ENCODE measurements at places on chromosomes 1 and 21. TPM values are rescaled to one million over a fixed set of nuclear protein-coding genes. Genes with fewer than 3 reads are reported as not detected.

GRCh38 chr1:70779571-70779970 lies 268.0 kb downstream of the PTGER3 start:
- no peak for DNase-seq

The NBPF6 gene
- polyA plus RNA-seq, result not detected

DNA sequence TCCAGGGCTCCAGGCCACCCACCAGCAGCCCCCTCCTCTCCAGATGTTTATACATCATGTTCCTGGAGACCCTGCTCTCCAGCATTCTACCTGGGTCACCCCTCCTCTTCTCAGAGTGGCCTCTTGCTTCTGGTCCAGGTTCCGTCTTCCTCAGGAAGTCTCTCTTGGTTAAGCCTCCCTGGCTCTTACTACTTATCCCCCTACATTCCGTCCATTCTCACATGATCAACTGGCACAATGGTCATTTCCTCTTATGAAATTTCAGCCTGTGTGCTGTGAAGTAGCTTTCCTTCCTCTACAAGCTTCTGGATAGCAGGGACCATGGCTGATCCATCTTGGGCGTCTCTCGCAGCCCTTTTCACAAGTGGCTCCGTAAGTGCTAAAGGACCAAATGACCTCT lies 33.9 kb upstream of the ATP2B4 start:
- DNase-seq, result no peak

DNA sequence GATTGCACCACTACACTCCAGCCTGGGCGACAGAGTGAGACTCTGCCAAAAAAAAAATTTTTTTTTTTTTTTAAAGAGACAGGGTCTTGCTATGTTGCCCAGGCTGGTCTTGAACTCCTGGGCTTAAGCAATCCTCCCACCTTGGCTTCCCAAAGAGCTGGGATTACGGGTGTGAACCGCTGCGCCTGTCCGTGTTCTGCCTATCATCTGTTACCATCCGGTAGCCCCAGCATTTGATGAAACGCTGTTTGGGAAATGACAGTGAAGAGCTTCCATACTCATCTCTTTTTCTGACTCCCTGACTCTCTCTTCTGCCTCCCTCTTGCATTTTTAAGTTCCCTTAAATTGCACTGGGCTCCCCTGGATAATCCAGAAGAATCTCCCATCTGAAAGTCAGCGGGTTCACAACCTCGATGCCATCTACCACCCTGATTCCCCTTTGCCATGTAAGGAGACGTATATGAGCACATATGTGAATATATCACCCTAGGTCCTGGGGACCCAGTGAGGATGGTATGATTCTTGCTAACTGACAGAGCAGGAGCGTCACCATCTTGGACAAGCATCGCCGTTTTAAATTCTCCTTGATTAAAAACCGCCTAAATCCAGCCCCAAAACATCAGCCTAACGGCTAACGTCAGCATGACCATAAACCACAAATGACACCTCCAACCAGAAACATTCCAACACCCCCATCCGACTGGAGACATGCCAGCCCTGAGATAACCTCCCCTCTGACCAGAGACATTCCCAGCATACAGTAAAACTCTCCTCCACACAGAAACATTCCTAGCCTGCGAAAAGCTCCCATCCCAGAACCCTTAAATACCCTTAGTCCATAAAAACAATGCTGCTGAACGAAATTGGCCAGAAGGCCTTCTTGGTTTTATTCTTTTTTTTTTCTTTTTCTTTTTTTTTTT lies 12.4 kb downstream of the TNFRSF8 start:
- DNase-seq, result peak; percentile 36

The DCST2 gene
- polyA plus RNA-seq, result 0.17 TPM

DNA sequence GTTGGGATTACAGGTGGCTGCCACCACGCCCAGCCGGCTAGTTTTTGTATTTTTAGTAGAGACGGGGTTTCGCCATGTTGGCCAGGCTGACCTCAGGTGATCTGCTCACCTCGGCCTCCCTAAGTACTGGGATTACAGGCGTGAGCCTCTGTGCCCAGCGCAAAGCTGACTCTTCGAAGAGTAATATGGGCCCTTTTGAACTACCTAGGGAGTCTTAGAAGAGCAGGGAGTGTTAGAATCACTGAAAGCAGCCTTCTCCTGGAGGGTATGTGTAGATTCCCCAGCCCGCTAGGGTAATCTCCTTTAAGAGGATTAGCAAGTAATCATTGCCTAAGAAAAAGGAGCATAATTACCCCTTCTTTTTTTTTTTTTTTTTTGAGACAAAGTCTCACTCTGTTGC lies 6.5 kb upstream of the MAST2 start:
- no peak for DNase-seq

The DDR2 gene
- polyA plus RNA-seq, result 5.0 TPM

- DNase-seq, result peak; percentile 68
Observed at GRCh38 chr1:182595641-182596240, 6.7 kb upstream of the RNASEL start.

GRCh38 chr1:29500651-29501050 lies 264.3 kb downstream of the PTPRU start:
- DNase-seq, result no peak

The OR2L8 gene
- polyA plus RNA-seq, result not detected

- DNase-seq, result no peak
Observed at GRCh38 chr1:101185421-101185820, 51.4 kb upstream of the S1PR1 start.

The RBM11 gene
- polyA plus RNA-seq, result 0.23 TPM

- no peak for DNase-seq
Observed at GRCh38 chr1:61449410-61449809, 275.5 kb downstream of the TM2D1 start.

GRCh38 chr1:9400425-9401079 lies 107.9 kb downstream of the SPSB1 start:
- DNase-seq, result no peak

DNA sequence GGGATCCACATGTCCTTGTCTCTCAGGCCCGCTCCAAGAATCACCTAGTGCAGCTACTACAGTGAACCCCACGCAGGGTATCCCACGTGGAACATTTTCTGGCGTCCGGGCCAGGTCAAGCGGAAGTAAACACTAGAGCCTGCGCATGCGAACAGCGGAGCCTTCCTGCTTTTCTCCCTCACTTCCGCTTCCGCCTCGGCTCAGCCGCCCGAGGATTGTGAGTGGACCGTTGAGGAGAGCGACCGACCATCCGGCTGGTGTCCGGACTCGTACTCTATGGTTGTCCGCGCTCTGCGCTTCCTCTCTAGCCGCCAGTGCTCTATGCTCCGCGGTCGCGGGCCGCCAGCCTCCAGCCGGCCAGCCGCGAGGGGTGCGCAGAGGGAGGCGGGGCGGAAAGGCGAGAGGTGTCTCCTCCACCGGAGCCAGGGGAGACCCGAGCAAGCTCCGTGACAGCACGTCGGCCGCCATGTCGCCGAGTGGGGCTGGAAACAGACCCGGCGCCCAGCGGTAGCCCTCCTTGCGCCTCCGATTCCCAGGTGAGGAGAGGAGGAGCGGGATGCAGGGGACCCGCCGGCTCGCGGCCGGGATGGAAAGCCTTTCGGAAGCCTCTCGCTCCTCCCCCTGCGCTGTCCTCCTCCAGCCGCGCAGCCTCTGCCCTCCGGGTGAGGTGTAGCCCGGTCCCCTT lies at the start of the genes CNST and TFB2M:
Gene CNST, plus strand, starts transcription at position 329 of the 685 bp plus-strand sequence. CDS start 25,107 bp downstream, outside the sequence.
Gene TFB2M, minus strand, starts transcription at position 134 of the 685 bp plus-strand sequence. Its CDS starts 123 bp downstream, at position 11.
- DNase-seq, result peak; percentile 98

DNA sequence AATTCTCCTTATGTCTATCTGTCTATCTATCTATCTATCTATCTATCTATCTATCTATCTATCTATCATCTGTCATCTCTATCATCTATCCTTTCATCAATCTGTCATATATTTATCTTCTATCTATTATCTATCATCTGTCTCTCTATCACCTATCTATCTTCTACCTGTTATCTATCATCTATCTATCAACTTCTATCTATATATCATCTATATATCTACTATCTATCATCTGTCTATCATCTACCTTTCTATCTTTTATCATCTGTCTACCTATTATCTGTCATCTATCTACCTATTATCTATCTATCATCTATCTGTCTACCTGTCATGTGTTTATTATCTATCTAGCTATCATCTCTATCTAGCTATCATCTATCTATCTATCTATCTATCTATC lies 124.7 kb upstream of the C1orf174 start:
- DNase-seq, result no peak

GRCh38 chr1:247373721-247374141 lies 42.1 kb upstream of the ZNF496 start:
- DNase-seq, result peak; percentile 68

DNA sequence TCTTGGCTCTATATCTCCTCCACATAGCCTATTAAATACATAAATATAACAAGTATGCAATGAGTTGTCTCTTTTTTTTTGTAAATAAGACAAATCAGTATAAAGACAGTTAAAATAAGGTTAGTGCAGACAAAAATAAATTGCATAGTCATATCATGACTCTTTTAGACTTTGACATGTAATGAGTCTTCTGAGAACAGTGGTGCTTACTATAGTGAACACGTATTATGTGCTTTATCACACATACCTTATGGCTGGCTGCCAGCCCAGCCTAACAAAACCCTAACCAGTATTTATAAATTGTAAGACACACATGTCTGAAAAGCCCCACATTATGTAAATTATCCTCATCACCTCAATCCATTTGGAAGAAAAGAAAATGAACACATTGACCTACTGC lies 29.1 kb upstream of the F13B start:
- no peak for DNase-seq

The FMO5 gene
- polyA plus RNA-seq, result 1.3 TPM

The UTS2 gene
- polyA plus RNA-seq, result not detected

- DNase-seq, result no peak
Observed at GRCh38 chr1:207191061-207191460, 87.0 kb downstream of the C4BPA start.

- no peak for DNase-seq
Observed at GRCh38 chr1:172229942-172230341, 190.5 kb upstream of the C1orf105 start.

DNA sequence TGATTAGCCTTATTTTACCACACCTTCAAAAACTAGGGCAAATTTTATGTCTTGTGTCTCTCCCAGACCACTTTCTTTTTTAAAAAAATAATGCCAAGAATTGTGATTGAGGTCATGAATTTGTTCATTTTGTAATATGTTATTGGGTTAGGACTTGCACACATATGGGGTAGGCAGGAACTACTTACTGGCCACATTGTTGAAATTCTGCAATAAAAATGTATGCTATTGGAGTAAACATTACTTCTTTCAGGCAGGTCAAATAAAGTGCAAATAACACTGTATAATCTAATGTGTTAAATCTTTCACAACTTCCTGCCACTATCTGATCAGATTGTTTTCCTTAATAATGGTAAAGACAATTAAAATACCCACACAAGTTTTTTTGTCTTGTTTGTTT lies 166.6 kb upstream of the COL11A1 start:
- DNase-seq, result no peak

DNA sequence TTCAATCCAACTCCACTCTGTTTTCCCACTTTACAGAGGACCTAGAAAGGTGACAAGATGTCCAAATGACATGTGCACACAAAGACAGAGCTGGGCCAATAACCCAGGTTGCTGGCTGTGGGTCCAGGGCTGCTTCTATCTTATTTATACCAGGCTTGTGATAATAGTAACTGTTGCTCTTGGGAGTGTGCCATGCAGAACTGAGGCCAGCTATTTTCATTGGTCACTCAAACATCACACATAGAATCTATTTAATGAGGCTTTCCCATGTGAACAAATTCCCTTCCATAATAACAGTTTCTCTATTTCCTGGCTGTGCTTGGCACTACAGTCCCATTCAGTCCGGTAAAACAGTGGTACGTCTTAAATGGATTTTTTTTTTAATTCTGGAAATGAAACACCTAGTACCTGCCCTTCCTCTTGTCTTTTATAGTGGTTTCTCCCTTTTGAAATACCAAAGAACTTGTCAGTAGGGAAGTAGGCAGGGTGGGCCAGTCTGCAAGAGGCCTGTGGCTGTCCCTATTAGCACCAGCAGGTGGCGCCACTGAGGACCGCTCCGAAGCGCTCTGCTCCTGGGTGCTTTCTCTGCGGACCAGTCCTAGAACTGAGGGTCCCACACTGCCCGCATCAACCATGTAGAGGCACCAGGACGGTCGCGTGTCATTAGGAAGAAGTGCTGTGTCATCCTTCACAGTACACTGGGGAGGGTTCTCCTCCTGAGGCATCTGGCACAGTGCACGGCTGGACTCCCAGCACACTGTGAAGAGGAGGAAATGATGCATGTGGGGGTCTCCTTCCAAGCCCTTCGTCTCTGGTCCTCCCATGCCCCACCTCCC lies 52.1 kb downstream of the GPR161 start:
- DNase-seq, result peak; percentile 64

The DLGAP3 gene
- not detected for polyA plus RNA-seq

DNA sequence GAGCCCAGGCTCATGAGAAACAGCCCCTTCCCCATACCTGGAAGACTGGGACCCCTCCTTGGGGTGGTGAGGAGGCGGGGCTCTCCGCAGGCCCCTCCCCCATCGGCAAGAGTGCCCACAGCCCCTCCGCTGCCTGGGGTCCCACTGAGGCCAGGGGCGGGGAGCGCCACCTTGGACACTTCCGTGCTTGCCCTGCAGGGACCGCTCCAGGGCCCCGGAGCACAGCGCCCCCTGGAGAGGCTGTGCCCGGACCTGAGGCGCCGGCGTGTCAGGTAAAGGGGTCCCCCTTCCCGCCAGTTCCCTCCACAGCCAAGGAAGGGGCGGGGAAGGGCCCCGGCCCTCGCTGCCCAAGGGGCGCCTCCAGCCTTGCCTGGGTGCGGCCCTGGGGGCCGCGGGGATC lies 21.5 kb downstream of the INAVA start:
- no peak for DNase-seq

All from heart left ventricle (tissue), 16 donors.